ENCODE measurements at places on chromosomes 6 and 20.

GRCh38 chr6:15089569-15090144 lies 156.2 kb upstream of the JARID2 start:
- DNase-seq, result no peak

DNA sequence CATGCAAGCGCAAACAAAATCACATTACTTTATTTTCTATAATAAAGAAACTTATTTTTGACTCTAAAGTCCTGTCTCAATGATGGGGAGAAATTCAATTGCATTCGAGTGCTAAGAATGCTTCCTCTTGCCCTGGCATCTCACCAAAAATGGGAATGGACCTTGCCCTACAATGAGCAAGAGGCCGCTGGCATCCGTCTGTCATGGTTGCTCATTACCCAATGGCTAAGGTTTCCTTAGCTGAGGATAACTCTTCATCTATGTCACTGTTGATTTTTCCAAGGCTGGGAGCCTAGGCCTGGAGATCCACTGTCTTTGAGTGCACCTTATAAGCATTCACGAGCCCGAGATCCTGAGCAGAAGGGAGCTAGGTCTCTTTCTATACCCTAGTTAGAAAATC lies 471.3 kb upstream of the NRSN1 start:
- DNase-seq, result no peak

DNA sequence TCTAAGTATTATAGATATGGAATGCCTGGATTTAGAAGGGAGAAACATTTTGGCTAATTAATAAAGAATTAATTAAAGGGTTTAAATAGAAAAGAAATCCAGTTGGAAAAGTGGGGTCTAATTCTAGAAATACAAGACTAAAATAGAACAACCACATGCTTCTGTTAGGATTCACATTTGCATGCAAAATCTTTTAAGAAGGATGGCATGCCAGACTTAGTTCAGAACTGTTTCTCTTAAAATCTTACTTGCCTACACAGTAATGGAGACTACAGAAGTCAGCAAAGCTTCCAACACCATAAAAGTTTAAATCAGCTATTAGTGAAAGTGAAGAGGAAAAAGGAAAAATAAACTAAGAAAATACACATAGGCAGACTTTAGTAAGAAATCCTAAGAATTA lies 32.7 kb upstream of the KATNA1 start:
- no peak for DNase-seq

DNA sequence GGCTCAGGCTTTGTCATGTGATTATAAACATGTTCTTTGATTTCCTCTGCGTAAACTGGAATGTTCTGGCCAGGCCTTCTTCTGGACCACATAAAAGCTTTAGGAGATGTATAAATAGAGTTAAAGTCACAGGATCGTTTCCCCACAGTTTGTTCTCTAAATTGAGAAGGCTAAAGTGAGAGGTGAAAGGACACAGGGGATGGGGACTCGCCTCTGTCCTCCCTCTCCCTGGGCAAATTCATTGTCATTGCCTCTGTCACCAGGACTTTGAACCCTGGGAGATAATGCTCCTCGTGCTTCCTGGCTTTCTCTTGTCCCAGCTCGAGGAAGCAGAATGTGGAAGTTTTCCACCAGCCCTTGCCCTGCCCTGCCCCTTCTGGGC lies 20.3 kb upstream of the ZFAND3 start:
- DNase-seq, result no peak

DNA sequence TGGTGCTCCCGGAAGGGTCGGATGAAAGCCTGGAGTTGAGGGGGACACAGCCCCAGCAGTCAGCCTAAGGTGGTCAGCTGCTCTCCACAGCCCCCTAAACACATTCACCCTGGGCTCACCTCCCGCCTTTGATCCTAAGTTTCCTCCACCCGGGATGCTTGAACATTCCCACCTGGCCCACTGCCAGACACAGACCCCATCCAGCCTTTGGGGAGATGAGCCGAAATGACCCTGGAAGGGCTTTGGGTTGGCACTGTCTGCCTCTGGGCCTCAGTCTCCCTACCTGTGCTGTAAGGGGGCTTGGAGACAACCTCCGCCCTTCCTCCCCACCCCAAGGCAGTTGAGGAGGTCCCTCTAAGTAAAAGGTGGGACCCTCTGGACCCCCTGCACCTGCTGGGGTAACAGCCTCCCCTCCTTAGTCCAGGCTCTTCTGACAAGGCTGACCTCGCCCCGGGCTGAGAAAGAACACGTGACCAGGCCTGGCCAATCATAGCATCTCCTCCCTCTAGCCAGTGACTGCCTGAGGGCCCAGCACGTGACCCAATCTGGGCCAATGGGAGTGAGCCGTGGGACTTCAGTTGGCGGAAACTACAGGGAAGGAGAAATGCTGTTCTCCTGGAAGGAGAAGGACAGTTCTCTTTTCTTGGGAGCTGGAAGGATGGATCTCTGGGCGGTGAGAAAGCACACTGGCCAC lies 16.9 kb upstream of the UBE2V1 start:
- no peak for DNase-seq

- no peak for DNase-seq
These were observed 167.0 kb upstream of the SASH1 start for GRCh38 chr6:148175550-148176188.

- no peak for DNase-seq
These were observed 66.3 kb downstream of the ATXN1 start for GRCh38 chr6:16694781-16695578.

- DNase-seq, result no peak
These were observed 75.9 kb downstream of the RREB1 start for GRCh38 chr6:7183707-7184106.

DNA sequence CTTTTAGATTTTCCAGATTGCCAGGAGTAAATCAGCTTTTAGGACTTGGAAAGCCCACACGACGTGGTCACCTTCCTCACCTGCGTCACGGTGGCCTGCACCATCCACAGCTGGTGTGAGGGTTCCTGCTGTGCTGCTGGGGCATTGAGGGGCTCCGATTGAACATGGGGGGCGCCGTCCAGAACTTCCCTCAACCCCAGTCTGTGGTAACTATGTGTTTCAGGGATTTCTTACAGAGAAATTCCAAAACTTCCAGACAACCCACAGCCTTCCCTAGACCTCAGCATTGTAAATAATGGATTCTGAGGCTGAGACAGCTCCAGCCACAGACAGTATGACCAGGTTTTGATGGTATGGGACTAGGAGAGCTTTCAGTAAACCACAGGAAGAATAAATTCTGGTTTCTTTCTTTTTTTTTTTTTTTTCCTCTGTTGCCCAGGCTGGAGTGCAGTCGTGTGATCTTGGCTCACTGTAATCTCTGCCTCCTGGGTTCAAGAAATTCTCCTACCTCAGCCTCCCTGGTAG lies 46.7 kb upstream of the IRF4 start:
- DNase-seq, result no peak

- no peak for DNase-seq
These were observed 15.9 kb downstream of the NDUFAF5 start for GRCh38 chr20:13800728-13801134.

DNA sequence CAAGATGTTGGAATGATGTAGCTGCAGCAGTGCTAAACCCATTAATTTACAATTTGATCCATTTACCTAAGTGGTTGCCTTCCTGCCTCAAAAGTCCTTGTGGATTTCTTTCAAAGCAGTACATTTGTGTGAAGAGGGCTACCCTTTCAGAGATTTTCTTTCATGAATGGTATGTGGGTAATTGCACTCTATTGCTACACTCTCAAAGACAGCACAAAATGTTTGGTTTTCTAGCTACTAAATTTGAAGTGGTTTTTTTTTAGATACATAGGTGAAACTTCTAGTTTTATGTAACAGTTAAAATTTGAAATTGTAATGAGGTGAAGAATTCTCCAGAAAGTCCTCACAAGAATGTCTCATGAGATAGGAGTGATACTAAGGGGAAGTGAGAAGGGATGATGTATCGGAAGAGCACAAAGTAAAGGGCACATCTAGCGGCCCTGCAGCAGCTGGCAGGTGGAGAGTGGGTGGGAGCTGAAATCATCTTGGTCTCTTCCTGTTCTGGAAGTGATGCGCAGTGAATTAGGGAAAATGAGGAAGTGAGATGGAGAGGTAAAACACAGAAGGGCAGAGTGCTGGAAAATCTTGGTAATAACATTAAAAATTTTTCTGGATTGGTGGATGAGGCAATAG lies 236.8 kb upstream of the MAN1A1 start:
- DNase-seq, result no peak

DNA sequence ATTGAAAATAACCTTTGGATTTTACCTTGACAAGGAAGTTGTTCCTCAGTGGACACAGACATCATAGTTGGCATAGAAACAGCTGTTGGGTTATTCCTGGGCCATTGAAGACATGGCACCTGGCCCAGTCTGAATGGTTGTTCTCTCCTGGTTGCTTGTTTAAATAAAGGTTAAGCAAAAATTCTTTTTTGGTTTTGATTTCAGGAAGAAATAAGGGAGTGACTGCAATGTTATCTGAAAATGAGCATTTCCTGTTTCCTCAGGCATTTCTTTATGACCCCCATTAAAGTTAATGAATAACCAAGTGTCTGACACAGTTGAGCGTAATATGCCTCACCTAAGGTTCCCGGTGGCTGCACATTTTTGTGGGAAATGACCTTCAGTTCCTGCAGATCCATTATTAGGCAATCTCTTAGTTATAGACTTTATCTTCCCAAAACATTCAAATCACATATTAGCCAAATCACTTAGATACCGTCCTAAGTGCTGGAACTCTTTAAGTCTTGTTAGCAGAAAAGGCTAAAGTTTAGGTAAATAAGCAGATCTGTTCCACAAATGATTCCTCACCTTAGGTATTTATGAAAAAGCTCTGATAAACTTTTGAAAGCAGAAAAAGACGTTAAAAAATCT lies 648.7 kb upstream of the FLRT3 start:
- no peak for DNase-seq

GRCh38 chr6:169923468-169924464 lies 172.3 kb downstream of the ERMARD start:
- no peak for DNase-seq

GRCh38 chr6:24836109-24836508 lies 37.4 kb upstream of the ARMH2 start:
- DNase-seq, result no peak

DNA sequence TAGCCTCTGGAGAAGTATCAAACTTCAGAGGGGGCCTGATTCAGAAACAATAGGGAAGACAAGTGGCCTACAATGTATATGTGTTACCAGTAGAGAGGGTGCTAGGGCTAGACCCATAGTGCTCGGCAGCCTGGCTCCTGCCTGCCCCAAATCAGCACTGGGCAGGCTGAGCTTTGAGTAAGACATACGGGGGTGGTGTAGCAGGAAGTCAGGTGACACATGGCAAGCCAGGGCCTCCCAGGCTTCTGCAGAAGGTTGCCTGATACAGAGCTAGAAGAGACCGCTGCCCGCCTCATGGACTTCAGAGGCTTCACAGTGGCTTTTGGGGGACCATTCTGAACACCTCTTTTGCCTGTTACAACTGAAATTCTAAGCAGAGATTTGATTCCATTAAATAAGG lies 43.4 kb downstream of the RALY start:
- no peak for DNase-seq
